ENCODE measurements at places on chromosomes 7 and 10.

- DNase-seq = no peak
These were observed 1.3 kb upstream of the TNRC18 start for GRCh38 chr7:5424749-5425506.

DNA sequence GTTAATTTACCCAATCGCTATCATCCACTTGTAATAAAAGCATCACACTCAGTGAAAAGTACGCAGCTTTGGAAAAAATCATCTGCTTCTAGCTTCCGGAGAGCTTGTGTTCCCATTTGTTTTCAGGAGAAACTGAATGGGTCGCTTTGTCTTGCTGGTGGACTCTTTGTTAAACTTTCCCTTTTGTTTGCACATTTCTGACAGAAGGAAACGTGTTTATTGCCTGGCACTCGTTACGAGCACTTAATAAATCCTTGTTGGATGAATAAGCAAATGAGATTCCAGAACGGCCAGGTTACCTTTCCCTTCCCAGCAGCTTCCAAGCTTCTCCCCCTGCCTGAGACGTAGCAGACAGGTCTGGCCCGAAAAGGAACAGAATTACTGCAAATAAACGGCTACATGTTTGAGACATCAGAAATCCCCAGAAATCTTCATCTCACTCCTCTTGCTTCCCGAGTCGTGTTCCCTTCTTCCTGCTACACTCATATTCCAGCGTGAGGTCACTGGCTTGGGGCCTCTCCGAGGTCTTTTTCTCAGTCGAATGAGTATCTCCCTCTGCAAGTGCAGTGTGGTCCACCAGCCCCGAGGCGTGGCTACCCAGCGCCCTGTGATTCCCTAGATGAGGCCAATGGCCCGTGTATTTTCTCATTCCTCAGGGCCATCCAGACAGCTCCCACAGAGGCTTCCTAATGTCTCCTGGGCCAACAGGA is 167.2 kb downstream of the FRMD4A start:
- no peak for DNase-seq

- DNase-seq = no peak
These were observed 209.9 kb downstream of the ZNF365 start for GRCh38 chr10:62583876-62584615.

GRCh38 chr10:69051710-69052487 is 36.0 kb upstream of the SRGN start:
- DNase-seq = no peak

DNA sequence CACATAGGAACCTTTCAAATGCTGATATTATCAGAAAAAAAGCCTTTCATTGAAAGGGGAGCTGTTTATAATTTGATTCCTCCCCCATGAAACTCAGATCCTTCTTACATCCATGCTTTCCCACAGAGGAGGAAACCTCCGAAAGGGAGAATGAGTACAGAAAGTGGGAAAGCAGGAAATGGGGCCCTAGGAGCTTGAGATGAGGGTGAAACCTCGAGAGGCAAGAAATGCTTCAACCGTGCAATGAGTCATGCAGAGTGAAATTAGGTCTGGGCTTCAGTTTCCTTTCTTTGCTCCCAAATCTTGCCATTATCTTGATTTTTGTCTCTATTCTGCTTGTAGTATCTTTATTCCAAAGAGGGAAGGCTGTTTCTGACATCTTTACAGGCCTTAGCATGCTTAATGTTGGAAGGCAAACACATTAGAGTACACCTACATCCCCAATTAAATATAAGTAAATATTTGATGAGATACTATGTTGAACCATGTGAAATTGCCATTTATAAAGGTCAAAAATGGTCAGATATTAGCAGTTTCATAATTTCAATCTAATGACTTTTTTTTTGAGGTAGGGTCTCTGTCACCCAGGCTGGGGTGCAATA is 79.1 kb downstream of the NAMPT start:
- no peak for DNase-seq

DNA sequence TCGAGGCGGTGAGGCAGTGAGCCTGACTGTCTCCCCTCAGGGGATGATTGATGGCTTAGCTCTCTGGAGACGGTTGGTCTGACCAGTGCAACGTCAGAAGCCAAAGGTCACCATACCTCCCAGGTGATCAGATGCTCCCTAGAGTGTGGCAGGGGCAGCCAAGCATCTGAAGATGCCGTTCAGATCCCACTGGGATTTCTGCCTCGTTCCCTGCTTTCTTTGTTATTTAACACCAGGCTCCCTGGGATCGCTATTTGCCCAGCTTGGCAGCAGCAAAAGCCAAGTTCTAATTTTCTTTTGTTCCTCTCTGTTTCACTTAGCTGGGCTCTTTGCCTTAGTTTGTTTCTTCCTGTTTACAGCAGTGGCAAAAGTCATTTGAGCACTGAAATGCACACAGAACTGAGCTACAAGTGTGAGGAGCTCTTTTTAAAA is 53.5 kb upstream of the SVIL start:
- no peak for DNase-seq

GRCh38 chr7:50206453-50207250 is 97.9 kb upstream of the IKZF1 start:
- peak; percentile 56 for DNase-seq

Measured in activated T-helper 1 cell treated with anti-CD3 and anti-CD28 coated beads, Interleukin-2, amount 50 U/mL, for 16 hours (primary cell).